ENCODE measurements at places on chromosomes 3 and 15.

- DNase-seq: no peak
Observed at GRCh38 chr3:181623924-181624694, 87.6 kb upstream of the SOX2 start.

- no peak for DNase-seq
Observed at GRCh38 chr3:12458901-12459300, 25.4 kb upstream of the TSEN2 start.

DNA sequence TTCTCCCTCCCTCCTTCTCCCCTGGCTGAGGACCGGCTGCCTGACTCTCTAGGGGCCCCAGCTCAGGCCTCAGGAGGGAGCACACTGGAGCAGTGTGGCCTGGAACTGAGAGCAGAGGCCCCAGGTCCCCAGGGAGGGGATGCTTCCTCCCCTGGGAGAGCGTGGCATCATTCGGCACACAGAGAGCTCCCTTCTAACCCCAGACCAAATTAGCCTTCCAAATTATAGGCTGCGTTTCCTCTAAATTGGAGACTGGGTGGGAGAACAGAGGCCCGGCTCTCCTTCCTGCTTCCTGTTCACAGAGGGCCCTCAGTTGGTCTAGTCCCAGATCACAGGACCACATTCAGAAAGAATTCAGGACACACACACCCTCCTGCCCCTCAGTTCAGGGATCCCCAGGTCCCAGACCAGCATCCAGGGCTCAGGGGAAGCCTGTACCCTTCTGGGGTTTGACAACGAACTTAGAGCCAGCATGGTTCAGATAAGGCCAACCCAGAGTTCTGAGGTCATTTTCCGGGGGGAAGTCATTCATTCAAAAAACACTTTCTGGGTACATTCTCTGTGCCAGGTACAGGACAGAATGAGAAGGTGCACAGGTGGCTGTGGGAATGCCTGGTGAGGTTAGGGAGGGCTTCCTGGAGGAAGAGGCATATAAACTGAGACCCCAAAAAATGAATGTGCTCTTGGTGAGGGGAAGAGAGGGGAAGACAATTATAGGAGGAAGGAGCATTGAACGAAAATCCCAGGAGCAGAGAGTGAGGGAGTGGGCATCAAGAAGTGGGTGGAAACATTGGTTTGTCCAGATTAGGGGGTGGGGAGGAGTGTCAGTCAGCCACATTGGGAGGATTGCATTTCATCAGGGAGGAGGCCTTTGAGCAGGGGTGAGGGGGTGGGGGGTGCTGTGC, 28.4 kb upstream of the RPL29 start:
- no peak for DNase-seq

DNA sequence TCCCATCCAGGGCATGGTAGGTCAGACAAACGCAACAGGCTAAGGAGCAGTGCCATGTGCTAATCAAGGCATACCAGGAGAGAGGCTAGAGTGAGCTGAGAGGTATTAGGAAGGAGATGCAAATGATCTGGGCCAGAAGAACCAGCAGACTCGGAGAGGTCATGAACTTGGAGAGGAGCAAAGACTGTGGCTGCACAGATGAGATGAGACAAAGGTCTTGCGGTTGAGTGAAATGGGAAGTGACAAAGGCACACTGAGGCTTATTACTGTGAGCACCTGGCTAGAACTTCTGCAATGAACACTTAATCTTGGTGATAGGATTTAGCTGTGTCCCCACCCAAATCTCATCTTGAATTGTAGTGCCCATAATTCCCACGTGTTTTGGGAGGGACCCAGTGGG, 380.2 kb downstream of the ULK4 start:
- no peak for DNase-seq

DNA sequence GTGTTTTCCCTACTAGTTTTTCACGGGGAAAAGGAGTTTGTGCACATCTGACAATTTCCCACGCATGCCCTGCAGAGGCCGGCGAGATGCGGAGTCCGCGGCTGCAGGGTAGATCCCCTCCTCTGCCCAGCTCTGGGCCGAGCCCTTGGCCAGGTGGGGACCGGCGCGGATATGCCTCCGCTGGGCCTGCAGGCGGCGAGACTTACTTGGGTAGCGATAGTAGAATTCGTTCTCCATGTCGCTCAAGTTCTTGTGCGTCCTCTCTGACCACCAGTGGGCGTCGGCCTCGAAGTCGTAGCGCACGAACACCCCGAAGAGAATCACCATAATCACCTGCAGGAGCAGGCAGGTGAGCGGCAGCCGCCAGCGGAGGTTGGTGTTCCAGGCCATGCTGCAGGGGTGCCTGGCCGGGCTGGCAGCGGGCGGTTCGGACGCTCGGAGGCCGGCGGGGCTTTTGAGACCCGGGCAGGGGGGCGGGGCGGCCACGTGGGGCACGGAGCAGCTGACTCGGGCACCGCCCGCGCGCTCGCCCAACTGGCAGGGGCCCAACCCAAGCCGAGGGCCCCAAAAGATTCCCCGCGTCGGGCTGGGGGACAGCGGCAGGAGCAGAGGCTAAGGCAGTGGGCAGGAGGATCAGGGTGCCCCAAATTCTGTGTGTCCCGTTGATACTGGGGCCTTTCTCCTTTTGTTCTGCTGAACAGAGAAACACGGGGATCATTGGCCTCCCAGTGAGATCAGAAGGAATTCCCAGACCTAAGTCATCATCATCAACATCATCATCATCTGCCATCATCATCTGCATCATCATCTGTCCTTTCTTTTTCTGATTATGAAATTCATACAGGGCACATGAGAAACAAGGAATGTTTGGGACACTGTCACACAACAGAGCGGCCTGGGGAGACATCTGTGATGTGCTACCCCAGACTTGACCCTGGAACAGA, at the start of gene RHCG:
Gene RHCG, minus strand, starts transcription at position 429 of the 944 bp plus-strand sequence. Its CDS starts 39 bp downstream, at position 390.
- no peak for DNase-seq

DNA sequence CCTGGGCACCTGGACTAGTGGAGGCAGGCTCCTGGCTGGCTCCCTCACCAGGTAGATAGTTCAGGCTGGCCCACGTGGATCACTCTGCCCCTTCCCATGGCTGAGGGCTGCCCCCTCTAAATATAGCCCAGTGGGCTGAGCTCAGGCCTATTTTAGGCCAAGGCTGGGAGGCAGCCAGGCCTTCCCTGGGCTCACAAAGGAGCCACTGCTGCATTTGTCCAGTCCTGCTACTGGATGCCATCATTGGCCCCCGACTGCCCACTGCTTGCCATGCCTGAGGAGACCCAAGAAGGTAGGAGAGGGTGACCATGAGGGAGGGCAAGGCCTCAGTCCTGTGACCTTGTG, at the start of gene LSMEM2:
Gene LSMEM2, plus strand, starts transcription at position 208 of the 345 bp plus-strand sequence. Its CDS starts 27 bp downstream, at position 235.
- DNase-seq: no peak

DNA sequence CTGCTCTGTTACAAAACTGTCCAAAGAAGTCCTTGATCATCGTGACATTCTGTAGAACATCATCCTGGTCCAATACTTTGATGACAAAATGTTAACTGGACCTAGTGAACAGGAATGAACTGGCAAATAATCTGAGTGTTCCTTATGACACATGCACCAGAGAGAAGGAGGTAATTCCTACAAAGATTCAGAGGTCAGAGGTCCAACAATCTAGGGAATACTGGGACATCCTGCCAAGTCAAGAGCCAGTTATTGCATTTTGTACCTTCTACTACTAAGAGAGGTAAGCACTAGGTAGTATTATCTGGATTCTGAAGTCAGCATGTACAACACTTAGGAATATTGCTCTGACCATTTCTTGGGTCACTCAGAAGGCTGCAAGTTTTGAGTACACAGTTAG, 20.8 kb downstream of the LZTFL1 start:
- DNase-seq: no peak

- DNase-seq: no peak
Observed at GRCh38 chr3:15929944-15930571, 132.3 kb upstream of the ANKRD28 start.

DNA sequence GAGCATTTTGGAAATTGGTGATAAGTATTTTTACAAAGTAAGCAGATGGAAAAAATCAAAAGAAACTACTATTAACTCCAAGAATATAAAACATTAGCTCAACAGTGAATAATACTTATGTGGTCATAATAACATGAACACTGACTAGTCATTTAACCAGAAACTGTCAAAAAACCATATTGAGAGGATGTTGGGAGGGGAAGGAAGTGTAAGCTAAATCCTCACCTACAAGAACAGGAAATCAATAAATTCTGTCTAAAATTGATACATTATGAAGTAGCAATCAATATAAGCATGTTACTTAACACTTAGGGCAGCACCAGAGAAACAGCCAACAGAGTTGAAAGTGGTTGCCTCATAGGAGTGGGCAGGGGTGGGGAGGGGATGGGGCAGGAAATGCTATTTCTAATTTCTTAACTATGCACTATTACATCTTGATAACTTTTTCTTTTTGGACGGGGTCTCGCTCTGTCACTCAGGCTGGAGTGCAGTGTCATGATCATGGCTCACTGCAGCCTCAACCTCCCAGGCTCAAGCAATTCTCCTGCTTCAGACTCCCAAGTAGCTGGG, 41.7 kb downstream of the CCR3 start:
- peak; percentile 38 for DNase-seq

DNA sequence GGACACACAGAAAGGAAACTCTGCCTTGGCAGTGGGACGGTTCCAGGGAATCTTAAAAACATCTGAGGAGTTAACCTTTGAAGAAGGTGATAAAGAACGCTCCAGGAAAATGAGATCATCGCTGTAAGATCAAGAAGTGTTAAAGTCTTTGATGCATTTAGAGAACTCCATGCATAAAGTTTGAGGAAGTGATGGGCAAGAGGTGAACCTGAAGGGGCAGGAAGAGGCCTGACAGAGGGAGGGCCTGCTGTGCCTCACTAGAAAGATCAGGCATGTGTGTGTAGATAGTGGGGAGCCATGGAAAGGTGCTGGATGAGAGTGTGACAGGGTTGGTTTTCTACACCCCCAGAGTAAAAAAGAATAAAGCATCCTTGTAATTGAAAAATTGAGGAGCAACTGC, 889.2 kb downstream of the MCTP2 start:
- DNase-seq: no peak

GRCh38 chr15:92870010-92870591, 30.0 kb upstream of the CHD2 start:
- DNase-seq: no peak

- no peak for DNase-seq
Observed at GRCh38 chr3:176032043-176032442, 1165.2 kb downstream of the TBL1XR1 start.

GRCh38 chr3:37287776-37288175, 113.4 kb upstream of the LRRFIP2 start:
- DNase-seq: no peak

- no peak for DNase-seq
Observed at GRCh38 chr3:152327203-152327602, 58.5 kb downstream of the MBNL1 start.

GRCh38 chr3:8656240-8656639, 11.6 kb upstream of the SSUH2 start:
- no peak for DNase-seq

- no peak for DNase-seq
Observed at GRCh38 chr3:52682016-52682415, 3.7 kb downstream of the PBRM1 start.

- no peak for DNase-seq
Observed at GRCh38 chr3:29171043-29171990, 109.6 kb upstream of the RBMS3 start.

- no peak for DNase-seq
Observed at GRCh38 chr3:192570821-192571791, 156.2 kb downstream of the FGF12 start.

DNA sequence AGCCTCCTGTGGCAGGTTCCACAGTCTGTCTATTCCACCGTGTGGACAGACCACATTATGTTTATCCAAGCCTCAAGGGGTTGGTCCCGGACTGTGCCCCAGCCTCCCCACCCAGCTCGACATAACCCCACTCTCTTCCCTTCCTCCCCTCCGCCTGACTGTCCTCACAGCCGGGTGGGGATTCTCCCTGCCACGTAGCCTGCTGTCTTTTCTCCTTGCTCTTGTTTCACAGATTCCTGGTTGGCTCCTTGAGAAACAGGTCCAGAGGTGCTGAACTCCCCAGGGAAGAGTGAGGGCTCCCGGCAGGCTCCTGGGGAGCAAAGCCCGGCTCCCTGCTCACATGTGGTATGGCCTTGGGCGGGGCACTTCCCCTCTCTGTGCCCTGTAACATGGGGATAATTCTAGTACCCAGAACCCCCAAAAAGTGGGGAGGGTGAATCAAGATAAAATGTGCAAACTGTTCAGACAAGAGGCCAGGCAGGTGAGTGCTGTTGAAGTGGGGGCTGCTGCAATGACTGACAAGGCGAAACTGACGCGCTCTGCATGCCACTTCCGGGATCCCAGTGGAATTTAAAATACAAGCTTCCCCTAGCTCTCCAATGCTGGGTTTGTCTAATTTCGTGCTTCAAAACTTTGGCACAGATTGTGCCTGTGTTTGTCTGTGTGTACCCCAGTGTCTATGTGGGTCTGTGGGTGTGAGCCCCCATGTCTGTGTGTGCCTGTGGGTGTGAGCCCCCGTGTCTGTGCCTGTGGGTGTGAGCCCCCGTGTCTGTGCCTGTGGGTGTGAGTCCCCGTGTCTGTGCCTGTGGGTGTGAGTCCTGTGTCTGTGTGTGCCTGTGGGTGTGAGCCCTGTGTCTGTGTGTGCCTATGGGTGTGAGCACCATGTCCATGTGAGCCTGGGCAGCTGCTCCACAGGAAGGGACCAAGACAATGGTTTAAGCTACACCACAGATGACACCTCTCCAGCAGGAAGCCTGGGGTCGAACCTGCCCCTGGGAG, 160.6 kb upstream of the IQSEC1 start:
- DNase-seq: peak; percentile 39

- DNase-seq: peak; percentile 47
Observed at GRCh38 chr3:171225165-171225564, 198.6 kb upstream of the SLC2A2 start.

- no peak for DNase-seq
Observed at GRCh38 chr3:178048768-178049167, 487.5 kb upstream of the KCNMB2 start.
